ENCODE measurements at places on chromosomes 6 and 20. TPM values are rescaled to one million over a fixed set of nuclear protein-coding genes. Genes with fewer than 3 reads are reported as not detected.

GRCh38 chr6:125095580-125096301 is 57.8 kb upstream of the TPD52L1 start:
- no peak for DNase-seq
- no peaks in the 10 kb centered on the region for H3K36me3 ChIP-seq
- H3K27me3 ChIP-seq, result no peaks in the 10 kb centered on the region
- H3K27ac ChIP-seq, result no peak overlapping the region
- peaks cover 6% of the 10 kb centered on the region for H3K4me1 ChIP-seq
- H3K4me3 ChIP-seq, result no peak overlapping the region

GRCh38 chr6:119161438-119161837 is 83.0 kb upstream of the FAM184A start:
- DNase-seq, result no peak
- no peaks in the 10 kb centered on the region for H3K4me1 ChIP-seq
- no peak overlapping the region for H3K4me3 ChIP-seq
- H3K27ac ChIP-seq, result no peak overlapping the region
- H3K27me3 ChIP-seq, result peaks cover 1% of the 10 kb centered on the region
- no peaks in the 10 kb centered on the region for H3K36me3 ChIP-seq

- no peaks in the 10 kb centered on the region for H3K4me1 ChIP-seq
- H3K36me3 ChIP-seq, result no peaks in the 10 kb centered on the region
- no peak overlapping the region for H3K4me3 ChIP-seq
- no peak overlapping the region for H3K27ac ChIP-seq
- H3K27me3 ChIP-seq, result no peaks in the 10 kb centered on the region
- no peak for DNase-seq
Measured at GRCh38 chr6:54898767-54899166, 52.2 kb downstream of the FAM83B start.

GRCh38 chr6:57183336-57183735 is 11.2 kb downstream of the BAG2 start:
- no peak overlapping the region for H3K27ac ChIP-seq
- H3K36me3 ChIP-seq, result no peaks in the 10 kb centered on the region
- no peak for DNase-seq
- no peak overlapping the region for H3K4me3 ChIP-seq
- H3K27me3 ChIP-seq, result no peaks in the 10 kb centered on the region
- H3K4me1 ChIP-seq, result no peaks in the 10 kb centered on the region

GRCh38 chr6:43509984-43510826 is at the start of gene LRRC73:
Gene LRRC73, minus strand, starts transcription at chr6:43510346. Its CDS starts 561 bp downstream, at chr6:43509785.
- peak within 1 kb of the TSS; percentile 49 for H3K4me3 ChIP-seq
- peaks cover 34% of the 10 kb centered on the region for H3K36me3 ChIP-seq
- DNase-seq, result peak; percentile 79
- peaks cover 29% of the 10 kb centered on the region for H3K4me1 ChIP-seq
- peaks cover 11% of the 10 kb centered on the region for H3K27me3 ChIP-seq
- peak within 1 kb of the TSS; percentile 62 for H3K27ac ChIP-seq

GRCh38 chr20:22490287-22491193 is 93.8 kb downstream of the FOXA2 start:
- DNase-seq, result no peak
- H3K27me3 ChIP-seq, result no peaks in the 10 kb centered on the region
- no peak overlapping the region for H3K27ac ChIP-seq

GRCh38 chr6:150201285-150201684 is 58.4 kb downstream of the PPP1R14C start:
- no peak overlapping the region for H3K27ac ChIP-seq
- no peak overlapping the region for H3K4me3 ChIP-seq
- no peak for DNase-seq
- no peaks in the 10 kb centered on the region for H3K27me3 ChIP-seq
- no peaks in the 10 kb centered on the region for H3K4me1 ChIP-seq
- H3K36me3 ChIP-seq, result no peaks in the 10 kb centered on the region

DNA sequence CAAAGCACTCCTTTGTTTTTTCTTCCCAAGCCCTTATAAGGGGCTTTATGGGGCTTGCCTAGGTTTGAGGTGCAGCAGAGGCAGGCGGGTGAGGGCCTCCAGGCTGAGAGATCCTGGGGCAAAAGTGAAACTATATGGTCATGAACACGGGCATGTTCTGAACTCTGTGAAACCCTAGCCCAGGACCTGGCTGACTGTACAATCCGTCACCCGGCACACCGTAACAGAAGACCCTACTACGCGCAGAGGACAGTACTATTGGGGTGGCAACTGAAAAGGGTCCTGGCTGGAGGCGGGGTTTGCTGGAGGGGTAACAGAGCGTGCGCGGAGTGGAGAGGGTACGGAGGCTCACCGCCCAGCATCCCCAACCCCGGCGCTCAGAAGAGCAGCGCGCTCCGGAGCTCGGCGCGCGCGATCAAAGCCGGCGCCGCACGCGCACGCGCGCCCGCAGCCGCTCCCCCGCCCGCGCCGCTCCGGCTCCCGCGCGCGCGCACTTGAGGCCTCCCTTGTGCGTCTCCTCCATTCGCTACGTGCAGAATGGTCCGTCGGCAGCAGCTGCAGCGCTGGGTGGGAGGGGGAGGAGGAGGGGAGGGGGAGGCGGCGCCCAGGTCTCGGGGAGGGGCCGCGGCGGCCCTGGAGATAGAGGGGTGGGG is 54.2 kb downstream of the MRPL14 start:
- peak; percentile 79 for DNase-seq
- peaks cover 20% of the 10 kb centered on the region for H3K4me1 ChIP-seq
- H3K36me3 ChIP-seq, result no peaks in the 10 kb centered on the region
- H3K4me3 ChIP-seq, result peak overlapping the region; percentile 49

- no peaks in the 10 kb centered on the region for H3K4me1 ChIP-seq
- H3K27me3 ChIP-seq, result no peaks in the 10 kb centered on the region
- no peak overlapping the region for H3K27ac ChIP-seq
- DNase-seq, result no peak
Measured at GRCh38 chr6:44569131-44569530, 181.6 kb downstream of the CDC5L start.

DNA sequence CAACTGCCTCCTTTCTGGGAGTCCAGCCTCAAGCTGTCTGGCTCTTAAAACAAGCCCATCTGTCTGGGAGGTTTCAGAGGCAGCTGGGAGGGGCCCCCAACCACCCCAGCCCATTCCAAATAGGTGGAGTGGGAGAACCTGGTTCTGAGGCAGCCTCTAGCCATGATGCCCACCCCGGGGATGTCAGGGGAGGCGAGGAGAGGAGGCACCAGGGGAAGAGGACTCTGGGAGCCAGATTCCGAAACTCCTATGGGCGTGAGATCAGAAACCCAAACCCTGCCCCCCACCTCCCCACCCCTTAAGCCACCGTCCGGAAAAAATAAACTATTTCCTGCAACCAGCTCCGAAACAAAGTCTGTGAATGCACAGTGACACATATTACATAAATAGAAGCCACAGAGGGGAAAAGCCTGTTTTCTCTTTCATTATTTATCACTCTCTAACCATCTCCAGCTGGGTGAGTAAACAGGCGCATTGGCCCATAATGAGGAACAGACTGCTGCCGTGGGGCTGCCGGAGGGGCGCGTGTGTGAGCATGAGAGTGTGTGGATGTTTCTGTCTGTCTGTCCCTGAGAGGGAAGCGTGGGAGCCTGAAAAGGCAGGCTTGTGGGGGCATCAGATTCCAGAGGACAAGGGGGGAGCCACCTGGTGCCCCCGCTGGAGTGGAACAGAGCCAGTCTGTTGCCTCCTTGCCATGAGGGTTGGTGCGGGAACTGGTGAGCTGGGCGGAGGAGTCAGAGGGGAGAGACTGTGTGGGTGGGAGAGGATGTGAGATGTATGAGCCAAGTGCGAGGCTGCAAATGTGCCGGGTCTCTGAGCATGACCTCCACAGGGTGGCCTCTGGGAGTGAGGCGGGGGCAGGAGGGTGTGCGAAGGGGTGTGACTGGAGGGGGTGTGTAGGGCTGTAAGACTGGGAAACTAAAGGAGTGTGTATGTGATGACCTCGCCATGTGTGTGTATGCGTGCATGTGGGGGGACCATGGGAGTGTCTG is 14.3 kb upstream of the FOXP4 start:
- DNase-seq, result peak; percentile 60
- peak overlapping the region; percentile 39 for H3K4me3 ChIP-seq
- H3K27ac ChIP-seq, result no peak overlapping the region
- no peaks in the 10 kb centered on the region for H3K36me3 ChIP-seq
- H3K4me1 ChIP-seq, result peaks cover 29% of the 10 kb centered on the region

- H3K36me3 ChIP-seq, result no peaks in the 10 kb centered on the region
- peaks cover 10% of the 10 kb centered on the region for H3K27me3 ChIP-seq
- no peaks in the 10 kb centered on the region for H3K4me1 ChIP-seq
- no peak for DNase-seq
- H3K27ac ChIP-seq, result no peak overlapping the region
- no peak overlapping the region for H3K4me3 ChIP-seq
Measured at GRCh38 chr6:3939368-3939958, 90.3 kb downstream of the FAM50B start.

- H3K4me3 ChIP-seq, result no peak overlapping the region
- peaks cover 13% of the 10 kb centered on the region for H3K36me3 ChIP-seq
- H3K27me3 ChIP-seq, result no peaks in the 10 kb centered on the region
- H3K4me1 ChIP-seq, result no peaks in the 10 kb centered on the region
- DNase-seq, result no peak
Measured at GRCh38 chr6:147248859-147249258, 44.6 kb downstream of the STXBP5 start.

Gene HEY2
- 0.20 TPM for polyA plus RNA-seq

Gene CALHM6
- 116 TPM for polyA plus RNA-seq

Gene FNDC11
- polyA plus RNA-seq, result 0.41 TPM

Gene PHF3
- polyA plus RNA-seq, result 47.1 TPM

Gene ESR1
- 1.1 TPM for polyA plus RNA-seq

Gene OPRM1
- polyA plus RNA-seq, result not detected

Gene MTFR2
- polyA plus RNA-seq, result 1.1 TPM

Gene MLN
- not detected for polyA plus RNA-seq
